ENCODE measurements at places on chromosomes 7 and 10.

DNA sequence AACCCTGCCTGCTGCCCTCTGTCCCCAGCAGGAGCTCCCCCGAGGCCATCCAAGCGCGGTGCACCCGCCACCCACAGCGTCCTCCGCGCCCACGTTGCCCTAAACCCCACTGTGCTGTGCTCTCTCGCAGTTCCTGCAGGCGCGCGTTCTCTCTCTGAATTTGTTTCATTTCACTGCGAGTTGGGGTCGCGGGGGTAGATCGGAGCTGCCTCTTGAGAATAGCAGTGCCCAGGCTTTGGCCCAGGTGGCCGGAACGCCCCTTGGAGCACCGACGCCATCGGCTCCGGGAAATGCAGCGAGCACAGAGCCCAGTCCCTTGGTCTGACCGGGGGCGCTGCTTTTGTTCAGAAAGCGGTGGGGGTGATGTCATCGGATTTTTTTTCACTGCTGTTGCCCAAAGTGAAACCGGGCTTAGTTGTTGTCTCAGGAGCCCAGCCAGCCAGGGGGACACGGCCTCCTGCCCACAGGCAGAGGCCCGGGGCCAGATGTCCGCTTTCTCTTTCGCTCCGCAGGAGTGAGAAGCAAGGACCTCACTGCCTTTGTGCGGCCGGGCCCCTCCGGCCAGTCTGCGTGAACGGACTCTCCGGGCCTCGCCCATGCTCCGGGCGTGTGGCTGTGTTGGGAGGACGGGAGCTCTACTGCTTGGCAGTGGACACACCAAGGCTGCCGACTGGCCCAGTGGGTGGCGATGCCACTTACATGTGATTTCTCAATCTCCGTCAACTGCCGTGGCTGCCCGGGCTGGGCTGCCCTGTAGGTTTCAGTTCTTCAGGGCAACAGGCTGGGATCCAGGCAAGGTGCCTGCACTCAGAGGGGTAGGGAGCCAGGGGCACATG, 43.1 kb downstream of the FOXK1 start:
- peak; percentile 51 for DNase-seq

DNA sequence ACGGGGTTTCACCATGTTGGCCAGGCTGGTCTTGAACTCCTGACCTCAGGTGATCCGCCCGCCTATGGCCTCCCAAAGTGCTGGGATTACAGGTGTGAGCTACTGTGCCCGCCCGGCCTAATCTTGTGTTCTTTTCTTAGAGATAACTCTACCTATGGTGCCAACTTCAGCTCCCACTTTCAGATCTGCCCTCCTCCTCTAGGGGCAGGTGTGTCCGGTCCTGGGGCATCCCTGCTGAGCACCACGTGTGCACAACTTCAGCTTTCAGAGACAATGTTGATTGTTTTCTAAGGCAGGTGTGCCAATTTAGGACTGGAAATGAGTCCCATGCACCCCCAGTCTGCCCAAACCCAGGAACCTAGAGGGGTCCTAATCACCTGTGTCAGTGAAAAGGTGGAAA, 18.5 kb upstream of the FXYD4 start:
- no peak for DNase-seq

- no peak for DNase-seq
Observed at GRCh38 chr7:111647881-111648280, 85.6 kb upstream of the IMMP2L start.

DNA sequence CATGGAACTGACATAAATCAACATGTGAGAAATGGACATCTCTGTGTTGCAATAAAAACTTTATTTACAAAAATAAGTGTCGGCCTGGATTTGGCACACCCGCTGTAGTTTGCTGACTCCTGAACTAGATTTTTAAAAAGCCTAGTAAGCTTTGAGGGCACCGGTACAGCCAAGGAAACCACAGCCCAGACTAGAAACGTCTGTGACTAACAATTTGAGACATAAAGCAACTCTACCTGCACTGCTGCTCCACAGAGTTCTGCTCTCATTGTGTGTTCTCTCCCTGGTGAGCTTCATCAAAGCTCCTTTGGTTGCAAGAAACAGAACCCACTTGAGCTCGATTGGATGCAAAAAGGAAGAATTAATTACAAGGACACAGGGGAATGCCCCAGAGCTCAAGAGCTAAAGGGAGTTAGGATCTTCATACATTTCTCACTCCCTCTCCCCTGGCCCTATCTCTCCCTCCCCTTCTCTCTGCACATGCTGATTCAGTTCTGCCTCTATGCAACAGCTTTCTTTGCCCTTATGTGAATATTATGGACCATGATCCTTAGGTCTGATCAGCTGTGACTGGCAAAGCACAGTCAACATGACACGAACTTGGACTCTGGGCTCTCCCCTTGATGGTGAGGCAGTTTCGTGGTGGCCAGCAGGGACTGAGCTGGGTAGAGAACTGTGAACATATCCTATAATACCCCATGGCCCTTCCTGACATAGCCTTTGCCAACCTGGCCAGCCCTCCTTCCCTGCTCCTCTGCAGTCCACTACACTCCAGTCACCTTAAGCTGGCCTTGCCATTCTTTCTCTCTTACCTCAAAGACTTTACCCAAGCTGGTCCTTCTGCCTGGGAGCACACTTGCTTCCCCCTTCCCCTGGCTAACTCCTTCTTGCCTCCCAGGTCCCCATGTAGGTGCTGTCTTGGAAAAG, 77.5 kb upstream of the YAE1 start:
- DNase-seq, result no peak

DNA sequence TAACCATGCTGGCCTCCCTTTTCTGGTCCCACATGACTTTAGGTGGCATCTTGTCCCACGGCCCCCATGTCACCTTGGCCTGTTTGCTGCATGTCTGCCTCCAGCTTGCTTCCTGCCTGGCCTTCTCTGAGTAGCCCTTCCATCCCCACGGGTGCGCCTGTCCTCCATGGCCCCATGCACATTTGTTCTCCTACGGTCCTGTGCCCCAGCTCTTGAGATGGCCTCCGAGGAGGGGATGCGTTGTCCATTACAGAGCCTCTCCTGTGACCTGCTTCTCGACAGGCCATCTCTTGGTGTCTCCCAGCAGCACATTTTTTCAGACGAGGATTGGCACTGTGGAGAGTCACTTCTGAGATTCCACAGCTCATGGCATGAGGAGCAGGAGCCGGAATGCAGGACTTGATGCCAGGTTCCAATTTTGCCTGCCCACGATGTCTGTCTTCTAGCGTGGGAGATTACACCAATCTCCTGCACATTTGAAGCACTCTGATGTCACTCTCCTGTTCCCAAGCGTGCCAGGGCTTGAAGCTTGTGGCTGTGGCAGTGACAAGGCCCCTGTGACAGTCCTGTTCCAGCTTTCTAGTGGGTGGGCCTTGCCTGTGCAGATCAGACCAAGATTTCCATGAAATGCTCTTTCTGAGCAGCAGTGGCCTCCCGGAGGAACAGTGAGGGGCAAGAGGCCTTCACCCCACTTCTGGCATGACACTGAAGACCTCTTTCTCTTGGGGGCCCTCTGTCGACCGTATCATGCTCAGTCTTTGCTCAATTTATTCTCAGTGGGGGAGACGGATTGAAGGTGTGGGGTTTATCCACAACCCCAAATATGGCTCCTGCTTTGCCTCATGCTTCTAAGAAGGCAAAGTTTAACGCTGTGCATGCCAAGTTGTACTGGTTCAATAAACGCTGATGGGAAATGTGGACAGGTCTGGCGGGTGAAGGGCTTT, 13.4 kb downstream of the WDFY4 start:
- no peak for DNase-seq

- no peak for DNase-seq
Observed at GRCh38 chr7:110839866-110840265, 251.1 kb upstream of the LRRN3 start.

- DNase-seq, result peak; percentile 74
Observed at GRCh38 chr7:81469869-81470723, 299.8 kb downstream of the HGF start.

- no peak for DNase-seq
Observed at GRCh38 chr10:94037286-94037685, 43.6 kb downstream of the PLCE1 start.

GRCh38 chr7:140719721-140720120, 23.2 kb downstream of the NDUFB2 start:
- DNase-seq, result no peak

DNA sequence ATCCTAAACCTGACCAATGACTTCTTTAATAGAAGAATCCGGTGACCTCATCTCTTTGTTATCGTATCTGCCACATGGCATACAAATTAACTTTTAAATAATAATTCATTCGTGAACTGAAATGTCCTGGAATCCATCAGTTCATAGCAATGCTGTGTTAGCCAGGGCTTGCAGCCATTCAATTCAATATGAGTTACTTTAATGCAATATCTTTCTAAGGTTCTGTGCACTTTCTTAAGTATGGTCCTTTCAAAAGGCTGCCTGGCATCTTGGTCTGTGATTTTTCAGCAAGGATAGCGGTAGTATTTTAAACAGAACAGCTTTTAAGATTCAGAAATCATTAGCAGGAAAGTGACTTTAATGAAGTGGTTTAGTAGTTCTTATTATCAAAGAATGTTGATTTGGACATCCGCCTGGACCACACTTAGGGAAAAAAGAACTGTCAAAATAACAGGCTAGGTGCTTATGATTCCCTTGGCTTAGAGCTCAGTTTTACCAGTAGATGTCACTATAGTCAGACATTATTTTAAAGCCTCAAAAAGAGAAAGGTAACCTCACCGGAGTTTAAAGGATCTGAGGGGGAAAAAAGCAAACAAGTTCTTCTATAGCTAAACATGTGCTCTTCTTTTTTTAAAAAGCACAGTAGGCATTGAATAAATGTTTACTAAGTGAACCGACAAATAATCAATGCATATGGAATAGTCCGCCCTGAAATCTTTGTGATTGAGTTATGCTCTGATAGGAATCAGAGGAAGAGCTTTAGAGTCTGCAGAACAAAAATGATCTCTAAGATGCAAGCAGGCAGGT, 22.7 kb downstream of the SLC35G1 start:
- DNase-seq, result no peak

DNA sequence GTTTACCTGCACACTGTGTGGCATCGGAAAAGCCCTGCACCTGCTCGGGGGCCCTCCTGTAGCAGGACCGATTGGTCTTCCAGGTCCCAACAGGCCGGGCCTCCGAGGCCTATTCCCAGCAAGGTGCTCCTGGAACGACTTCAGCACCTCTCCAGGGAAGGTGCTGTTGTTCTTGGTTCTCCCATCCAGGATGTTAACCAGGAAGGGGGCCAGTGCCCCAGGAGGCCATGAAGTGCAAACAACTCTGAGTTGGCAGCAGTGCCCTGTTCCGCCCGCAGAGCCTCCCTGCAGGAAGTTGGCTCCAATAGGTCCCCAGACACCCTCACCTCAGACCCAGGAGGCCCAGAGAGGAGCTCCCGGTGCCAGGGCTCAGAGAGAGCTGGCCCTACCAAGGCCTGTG, 64.0 kb upstream of the DUSP5 start:
- DNase-seq, result no peak

GRCh38 chr10:116765648-116766081, 23.3 kb upstream of the HSPA12A start:
- no peak for DNase-seq

DNA sequence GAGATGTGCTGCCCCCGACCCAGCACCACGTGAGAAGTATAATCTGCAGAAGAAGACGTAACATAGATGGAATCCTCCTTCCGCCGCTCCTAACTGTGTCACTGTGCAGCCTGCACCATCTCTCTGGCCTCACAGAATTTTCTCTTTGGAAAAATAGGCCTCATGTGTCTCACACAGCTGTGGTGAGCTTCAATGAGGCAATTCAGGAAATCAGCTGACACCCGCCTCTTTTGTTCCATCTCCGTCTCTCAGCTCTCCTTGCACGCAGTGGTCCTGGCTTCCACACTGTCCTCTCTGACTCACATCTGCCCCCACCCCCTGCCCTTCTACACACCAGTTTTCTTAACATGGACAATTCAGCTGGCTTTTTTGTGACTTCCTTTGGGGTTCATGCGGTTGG, 7.2 kb downstream of the C10orf90 start:
- no peak for DNase-seq

- no peak for DNase-seq
Observed at GRCh38 chr7:74375726-74376220, 77.9 kb upstream of the GTF2IRD1 start.

- no peak for DNase-seq
Observed at GRCh38 chr7:37462138-37462537, 13.5 kb upstream of the ELMO1 start.

Data from mesothelial cell of epicardium (in vitro differentiated cells).